Endothelial cell of umbilical vein (primary cell): ENCODE measurements at places on chromosomes 6 and 20. TPM values are rescaled to one million over a fixed set of nuclear protein-coding genes. Genes with fewer than 3 reads are reported as not detected.

DEFB132 gene
- not detected in 2 replicates for total RNA-seq

ATG5 gene
- total RNA-seq = 32.8 and 35.9 TPM in 2 replicates

PET117 gene
- total RNA-seq = 11.4 and 12.9 TPM in 2 replicates

C6orf15 gene
- total RNA-seq = not detected in 2 replicates
